ENCODE measurements at places on chromosomes 11 and 22.

DNA sequence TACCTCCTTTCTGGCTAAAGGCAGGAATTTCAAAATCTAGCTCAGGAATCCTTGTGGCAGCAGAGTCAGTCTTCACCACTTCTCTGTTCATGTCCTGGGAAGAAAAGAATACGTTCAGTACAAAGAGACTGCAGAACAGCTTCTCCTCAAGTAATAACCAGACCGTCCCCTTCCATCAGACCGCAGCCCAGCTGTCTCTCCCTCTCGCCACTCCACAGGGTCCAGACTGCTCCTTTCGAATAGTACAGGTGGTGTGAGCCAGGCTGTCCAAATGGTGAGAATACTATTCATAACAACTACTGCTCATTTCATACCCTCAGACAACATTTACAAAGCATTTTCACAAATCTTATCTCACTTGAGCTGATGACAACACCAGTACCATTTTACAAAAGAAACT, 857 bp downstream of the ZPR1 start:
- no peak for DNase-seq

GRCh38 chr22:38531251-38531938, 25.3 kb upstream of the DDX17 start:
- DNase-seq = no peak

- DNase-seq = no peak
Observed at GRCh38 chr22:36764060-36764459, 11.9 kb downstream of the IFT27 start.

- DNase-seq = no peak
Observed at GRCh38 chr11:134055029-134055428, 13.8 kb upstream of the JAM3 start.

DNA sequence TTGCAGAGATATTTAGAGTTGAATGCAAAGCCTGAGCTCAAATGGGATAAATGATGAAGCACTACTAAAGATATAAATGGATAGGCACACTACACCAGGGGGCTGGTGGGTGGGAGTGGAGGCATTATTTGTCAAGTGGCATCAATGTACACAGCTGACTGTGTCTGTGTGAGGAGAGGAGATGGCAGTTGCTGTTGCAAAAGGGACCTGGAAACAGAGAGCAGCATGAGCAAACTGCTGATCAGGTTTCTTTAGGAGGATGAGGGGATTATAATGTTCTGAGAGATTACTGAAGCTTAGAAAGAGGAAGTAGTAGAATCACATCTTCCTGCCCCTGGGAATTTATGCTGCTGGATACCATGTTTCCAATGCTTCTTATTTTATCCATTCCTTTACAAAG, 39.4 kb upstream of the LIN7C start:
- DNase-seq = no peak

Data from iPS-NIHi11 (cell line).